ENCODE measurements at places on chromosomes 2 and 18. TPM values are rescaled to one million over a fixed set of nuclear protein-coding genes. Genes with fewer than 3 reads are reported as not detected.

DNA sequence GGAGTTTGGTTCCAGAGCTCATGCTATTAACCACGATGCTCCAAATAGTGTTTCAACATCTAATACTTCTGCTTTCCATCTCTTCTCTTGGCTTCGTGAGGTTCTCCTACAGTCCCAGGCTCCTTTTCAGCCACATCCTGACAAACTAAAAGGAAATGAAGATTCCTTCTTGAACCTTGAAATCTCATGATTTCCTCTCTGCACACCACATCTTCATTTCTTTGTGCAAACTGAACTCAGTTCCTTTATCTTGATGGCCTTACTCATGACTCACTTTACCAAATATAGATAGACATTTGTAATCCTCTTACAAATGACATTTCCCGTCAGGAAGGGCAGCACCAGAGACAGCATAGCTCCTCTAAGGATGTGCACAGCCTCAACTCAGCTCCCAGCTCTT, 50.0 kb upstream of the ITGA4 start:
- no peak for DNase-seq

GRCh38 chr2:196200557-196200956, 29.2 kb upstream of the STK17B start:
- DNase-seq = no peak

DNA sequence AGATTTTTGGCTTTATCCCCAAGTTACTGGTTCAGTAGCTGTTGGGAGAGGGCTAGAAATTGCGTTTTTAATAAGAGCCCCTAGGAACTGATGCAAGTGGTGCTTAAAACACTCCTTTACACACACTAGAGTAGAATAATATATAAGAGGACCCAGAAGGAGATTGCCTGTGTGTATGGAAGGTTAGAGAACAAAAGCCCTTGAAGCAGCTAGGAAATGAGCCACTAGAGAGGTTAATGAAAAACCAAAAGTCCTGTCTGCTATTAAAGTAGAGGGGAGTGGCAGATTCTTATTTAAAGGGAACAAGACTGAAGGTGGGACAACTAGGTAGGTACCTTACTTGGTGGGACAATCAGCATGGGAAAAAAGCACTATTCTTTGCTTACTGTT, 14.4 kb upstream of the SLC39A10 start:
- DNase-seq = no peak

DNA sequence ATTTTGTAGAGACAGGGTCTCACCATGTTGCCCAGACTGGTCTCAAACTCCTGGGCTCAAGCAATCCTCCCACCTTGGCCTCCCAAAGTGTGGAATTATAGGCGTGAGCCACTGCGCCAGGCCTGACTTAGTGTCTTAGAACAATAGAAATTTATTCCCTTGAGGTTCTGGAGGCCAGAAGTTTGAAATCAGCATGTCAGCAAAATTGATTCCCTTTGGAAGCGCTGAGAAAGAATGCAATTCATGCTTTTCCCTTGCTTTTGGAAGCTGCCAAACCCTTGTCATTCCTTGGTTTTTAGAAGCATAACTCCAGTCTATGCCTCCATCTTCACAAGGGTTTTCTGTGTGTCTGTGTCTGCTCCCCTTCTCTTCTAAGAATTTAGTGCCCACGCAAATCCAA, 20.7 kb downstream of the ST8SIA3 start:
- DNase-seq = no peak

The PAX3 gene
- not detected for total RNA-seq

The GNAL gene
- total RNA-seq = 2.4 TPM

The TMEM17 gene
- total RNA-seq = 2.3 TPM

The ZNF385B gene
- total RNA-seq = 2.1 TPM

Measured in heart left ventricle (tissue), 16 donors.